ENCODE measurements at places on chromosomes 7 and 10.

DNA sequence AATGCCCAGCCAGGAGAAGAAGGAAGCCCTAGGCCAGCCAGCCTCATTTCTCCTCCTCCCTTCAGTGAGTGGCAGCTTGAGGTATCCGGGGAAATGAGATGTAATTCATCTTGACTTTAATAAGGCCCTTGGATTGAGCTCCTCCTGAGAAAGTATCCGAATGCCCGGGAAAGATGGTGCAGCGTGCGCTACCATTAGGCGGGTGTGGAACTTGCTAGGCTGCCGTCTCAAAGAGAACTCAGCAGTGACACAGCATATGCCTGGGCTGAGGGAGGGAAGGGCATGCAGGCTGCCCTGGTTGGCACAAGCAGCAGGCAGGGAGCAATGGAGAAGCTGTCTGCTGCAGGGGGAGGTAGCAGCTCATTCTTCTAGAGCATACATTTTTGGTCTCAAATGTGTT, 659.8 kb upstream of the FOXK1 start:
- DNase-seq, result no peak

GRCh38 chr10:78540355-78541076, 506.9 kb downstream of the RPS24 start:
- DNase-seq, result no peak

DNA sequence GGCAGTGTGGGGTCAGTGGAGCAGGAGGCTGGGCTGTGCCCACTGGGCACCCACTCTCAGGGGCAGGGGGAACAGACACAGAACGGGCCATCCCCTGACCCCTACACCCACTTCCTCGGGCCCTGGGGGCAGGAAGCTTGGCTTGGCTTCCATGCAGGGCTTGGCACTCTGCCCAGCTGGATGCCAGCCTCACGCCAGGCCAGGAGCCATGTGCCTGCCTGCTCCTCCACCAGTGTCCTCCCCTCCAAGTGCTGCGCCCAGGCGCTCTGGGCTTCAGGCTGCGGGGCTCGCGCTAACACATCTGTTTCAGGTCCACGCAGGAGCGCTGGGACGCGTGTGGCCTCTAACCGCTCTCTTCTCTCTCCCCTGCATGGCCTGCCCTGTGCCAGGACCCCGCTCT, 12.7 kb downstream of the LDB3 start:
- DNase-seq, result no peak

- no peak for DNase-seq
Observed at GRCh38 chr10:47396311-47396717, 12.2 kb upstream of the ZNF488 start.

- no peak for DNase-seq
Observed at GRCh38 chr10:97755718-97756117, 16.1 kb downstream of the SFRP5 start.

- DNase-seq, result no peak
Observed at GRCh38 chr10:67784474-67784873, 53.5 kb downstream of the DNAJC12 start.

DNA sequence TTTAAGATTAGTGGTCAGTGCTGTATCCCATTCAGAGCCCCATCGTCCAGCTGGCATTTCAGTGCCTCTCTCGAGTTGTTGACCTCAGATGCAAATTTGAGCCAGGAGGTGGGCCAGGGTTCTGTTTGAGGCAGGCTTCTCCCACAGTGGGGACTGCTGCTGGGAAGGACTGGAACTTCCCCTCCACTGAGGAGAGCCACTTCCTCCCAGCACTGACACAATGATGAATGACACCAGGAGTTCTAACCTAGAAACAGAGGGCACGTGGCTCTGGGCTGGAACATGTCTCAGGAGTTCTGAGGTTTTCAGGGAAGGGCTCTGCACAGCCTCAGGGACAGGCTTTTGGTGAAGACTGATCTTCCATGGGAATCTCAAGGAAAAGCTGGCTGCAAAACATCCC, 18.3 kb upstream of the BTBD16 start:
- DNase-seq, result no peak

Data from activated naive CD4-positive, alpha-beta T cell treated with Interleukin-2 at 50 U/mL for 16 hours (primary cell).